ENCODE measurements at places on chromosomes 13 and 19.

- no peak for DNase-seq
Observed at GRCh38 chr19:10919352-10920287, 8.8 kb downstream of the YIPF2 start.

- DNase-seq: no peak
Observed at GRCh38 chr19:46221981-46222610, 7.4 kb upstream of the IGFL1 start.

- no peak for DNase-seq
Observed at GRCh38 chr13:90510319-90510718, 837.2 kb upstream of the MIR17HG start.

- DNase-seq: no peak
Observed at GRCh38 chr19:39401070-39401548, 5.5 kb upstream of the ZFP36 start.

GRCh38 chr13:29422015-29422414 lies 173.5 kb downstream of the SLC7A1 start:
- DNase-seq: no peak

DNA sequence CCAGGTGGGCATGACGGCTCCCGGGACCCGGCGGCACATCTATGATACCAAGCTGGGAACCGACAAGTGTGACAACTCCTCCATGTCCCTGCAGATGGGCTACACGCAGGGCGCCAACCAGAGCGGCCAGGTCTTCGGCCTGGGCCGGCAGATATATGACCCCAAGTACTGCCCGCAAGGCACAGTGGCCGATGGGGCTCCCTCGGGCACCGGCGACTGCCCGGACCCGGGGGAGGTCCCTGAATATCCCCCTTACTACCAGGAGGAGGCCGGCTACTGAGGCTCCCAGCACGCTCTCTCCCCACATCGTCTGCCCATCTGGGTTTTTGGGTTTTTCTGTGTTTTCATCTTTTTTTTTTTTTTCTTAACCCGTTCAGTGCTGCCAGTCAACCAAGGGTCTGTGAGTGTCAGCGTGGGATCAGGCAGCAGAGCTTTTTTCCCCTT lies 2.3 kb upstream of the ABCA7 start:
- no peak for DNase-seq

DNA sequence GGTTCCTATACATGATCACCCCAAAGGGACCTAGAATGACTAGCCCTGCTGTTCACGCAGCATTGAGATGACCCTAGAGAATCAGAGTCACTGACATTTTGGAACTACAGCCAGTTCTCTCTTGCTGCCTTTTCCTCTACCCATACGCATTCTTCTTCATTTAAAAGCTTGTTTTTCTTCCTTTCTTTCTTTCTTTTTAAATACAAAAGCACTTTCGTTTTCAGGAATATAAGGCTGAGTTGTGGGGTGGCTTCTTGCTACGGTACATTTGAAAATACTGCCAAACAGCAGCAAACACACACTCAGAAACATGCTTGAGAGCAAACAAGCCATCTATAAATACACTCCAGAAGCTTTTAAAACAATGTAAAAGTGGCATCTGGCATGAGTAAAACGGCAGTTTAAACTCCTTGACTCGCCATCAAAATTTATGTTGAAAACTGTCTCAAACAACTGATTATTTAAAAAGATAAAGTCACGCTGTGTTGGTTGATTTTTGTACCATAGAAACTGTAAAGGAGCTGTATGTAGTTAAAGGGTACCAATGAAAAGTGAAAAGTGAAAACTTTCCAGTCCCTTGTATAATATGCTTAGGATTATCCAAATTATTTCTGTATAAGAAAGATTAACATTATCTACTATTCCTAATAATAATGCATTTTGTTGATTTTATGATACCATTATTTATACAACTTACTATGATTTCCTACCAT lies 95.6 kb downstream of the PCDH9 start:
- no peak for DNase-seq

- no peak for DNase-seq
Observed at GRCh38 chr19:38649305-38650171, 2.1 kb downstream of the ACTN4 start.

DNA sequence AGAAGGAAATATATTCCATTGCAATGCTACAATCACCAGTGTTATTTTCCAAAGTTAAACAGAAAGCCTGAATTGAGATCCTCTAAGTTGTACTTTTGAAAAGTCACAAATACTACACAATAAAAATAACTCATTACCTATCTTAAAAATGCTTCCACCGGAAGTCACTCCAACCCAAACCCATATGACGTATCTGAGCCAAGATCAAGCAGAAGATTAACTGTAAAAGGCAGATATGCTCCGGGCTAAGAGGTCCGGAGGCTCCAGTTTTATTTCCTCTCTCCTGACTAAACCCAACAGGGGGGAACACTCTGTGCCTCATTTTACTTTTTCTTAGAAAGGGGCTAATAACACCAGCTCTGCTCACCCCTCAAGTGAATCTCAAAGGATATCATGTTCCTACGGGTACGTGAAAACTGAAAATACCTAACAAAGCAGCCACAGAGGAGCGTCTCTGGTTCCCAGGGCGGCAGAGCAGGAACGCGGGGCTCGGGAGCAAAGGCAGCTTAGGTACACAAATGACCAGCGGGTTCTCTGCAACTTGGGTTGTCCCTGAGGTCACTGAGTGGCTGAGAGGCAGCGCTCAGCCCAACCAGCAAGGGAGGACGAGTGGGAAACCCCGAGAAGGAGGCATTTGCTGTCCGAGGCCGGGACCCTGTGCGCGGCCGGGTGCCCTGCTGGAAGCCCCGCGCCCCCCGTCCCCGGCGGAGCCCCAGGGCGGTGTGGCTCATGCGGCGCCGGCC lies 750 bp downstream of the RAB20 start:
- DNase-seq: no peak

GRCh38 chr19:2252797-2253105 lies 3.5 kb downstream of the JSRP1 start:
- no peak for DNase-seq

- no peak for DNase-seq
Observed at GRCh38 chr19:33780746-33781145, 15.9 kb upstream of the KCTD15 start.

- no peak for DNase-seq
Observed at GRCh38 chr13:112207129-112207528, 140.2 kb downstream of the SOX1 start.

- DNase-seq: no peak
Observed at GRCh38 chr13:59374691-59375090, 789.0 kb downstream of the DIAPH3 start.

GRCh38 chr13:30732046-30732390 lies 3.3 kb upstream of the ALOX5AP start:
- no peak for DNase-seq

DNA sequence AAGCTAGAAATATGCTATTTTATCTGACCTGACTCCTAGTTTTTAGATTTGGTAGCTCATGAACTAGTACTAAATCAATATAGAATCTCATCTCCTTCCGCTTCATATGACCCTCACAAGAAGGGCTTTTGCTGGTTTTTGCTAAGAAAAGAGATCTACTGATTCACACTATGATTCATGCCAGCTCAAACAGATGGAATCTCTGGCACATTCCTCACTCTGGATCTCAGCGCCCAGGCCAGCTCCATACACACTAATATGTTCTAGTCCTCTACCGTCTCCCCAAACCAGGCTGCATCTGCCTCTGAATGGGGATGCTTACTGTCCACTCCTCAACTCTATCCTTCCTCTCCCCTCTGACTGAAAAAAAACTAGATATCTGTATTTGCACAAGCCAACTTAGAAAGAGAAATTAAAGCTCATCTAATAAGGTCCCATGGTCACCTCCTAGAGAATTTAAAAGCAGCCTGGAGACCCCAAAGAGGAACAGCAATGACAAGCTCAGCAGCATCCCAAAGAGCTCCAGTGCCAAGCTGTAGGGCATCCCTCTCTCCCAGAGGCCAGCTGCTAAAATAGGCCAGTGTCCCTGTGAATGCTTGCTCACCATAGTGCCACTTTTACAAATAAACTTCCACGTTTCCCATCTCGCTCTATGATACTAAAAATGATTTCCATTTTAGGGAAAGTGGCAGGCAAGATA lies 74.9 kb downstream of the LHFPL6 start:
- peak; percentile 27 for DNase-seq

- no peak for DNase-seq
Observed at GRCh38 chr13:33450956-33451709, 165.6 kb upstream of the STARD13 start.

- peak; percentile 95 for DNase-seq
Observed at GRCh38 chr13:66835040-66835628, 395.0 kb downstream of the PCDH9 start.

- DNase-seq: no peak
Observed at GRCh38 chr13:106709522-106709921, 141.6 kb upstream of the ARGLU1 start.

DNA sequence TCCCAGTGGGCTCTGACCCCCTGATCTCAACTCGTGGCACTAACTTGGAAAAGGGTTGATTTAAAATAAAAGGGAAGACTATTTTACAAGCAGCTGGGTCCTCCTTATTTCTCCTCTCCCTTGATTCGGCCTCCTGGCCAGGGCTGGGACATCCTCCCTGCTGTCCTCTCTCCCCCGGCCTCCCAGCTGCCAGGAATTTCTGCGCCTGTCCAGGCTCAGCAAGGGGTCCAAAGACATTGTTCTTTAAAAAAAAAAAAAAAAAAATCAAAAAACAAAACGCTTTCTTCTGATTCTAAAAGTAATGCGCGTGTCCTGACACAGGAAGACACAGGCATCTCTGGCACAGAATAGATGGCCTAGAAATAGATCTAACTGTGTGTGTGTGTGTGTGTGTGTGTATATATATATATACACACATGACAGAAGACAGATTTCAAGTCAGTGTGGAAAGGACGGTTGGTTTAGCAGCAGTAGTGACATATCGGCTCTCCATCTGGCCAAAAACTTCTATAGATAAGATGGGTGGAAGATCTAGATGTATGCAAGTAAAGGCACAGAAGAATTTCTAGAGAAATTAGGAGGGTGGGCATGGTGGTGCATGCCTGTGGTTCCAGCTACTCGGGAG lies 12.3 kb upstream of the LENG8 start:
- DNase-seq: no peak

DNA sequence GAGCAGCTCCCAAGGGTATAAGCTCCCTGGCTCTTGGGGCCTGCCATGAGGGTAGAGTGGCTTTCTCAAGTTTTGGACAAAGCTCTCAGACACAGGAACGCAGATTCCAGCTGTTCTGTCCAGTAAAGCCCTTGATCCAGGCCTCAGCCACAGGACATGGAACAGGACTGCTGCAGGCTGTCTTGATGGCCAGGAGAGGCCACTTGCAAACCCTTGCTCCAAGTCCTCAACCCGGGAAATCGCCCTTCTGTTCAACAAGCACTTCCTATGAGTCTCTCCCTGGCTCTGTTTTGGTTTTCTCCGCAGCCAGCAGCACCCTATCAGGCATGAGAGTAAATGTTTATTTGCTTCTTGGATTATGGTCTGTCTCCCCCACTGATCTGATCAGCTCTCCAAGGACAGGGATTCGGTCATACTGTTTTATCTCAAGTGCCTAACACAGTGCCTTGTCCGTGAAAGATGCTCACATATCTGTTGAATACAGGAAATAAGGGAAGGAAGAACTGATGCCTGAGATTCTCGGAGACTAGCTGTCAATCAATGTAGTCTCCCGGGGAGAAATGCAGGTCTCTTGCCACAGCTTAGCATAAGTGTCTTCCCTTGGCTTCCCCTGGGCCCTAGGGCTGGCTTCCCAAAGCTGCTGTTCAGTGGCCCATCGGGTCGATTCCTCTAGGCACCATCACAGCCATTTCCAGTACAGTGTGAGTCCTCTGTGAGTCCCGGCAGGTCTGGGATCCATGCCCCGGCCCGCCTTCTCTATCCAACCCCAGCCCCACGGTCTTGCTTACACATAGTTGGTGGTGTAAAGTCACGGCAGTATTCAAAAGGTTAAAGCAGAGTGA lies 90.8 kb downstream of the TSHZ3 start:
- no peak for DNase-seq

DNA sequence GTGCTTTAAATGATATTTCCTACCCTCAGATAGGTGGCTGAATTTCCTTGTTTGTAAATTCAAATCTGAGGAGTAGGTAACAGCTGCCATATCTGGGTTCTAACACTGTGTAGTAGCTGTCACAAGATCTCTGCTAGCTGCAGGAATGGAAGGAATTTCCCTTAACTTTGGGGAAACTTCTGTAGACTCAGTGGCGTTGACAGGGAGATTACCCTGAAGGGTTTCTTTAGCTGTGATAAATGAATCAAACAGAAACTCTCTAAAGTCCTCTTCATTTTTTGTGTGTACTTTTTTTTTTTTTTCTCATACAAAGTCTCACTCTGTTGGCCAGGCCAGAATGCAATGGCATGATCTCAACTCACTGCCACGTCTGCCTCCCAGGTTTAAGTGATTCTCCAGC lies 5.3 kb upstream of the EPSTI1 start:
- DNase-seq: no peak
